Naive thymus-derived CD4-positive, alpha-beta T cell (primary cell): ENCODE measurements at places on chromosomes 5 and 9. TPM values are rescaled to one million over a fixed set of nuclear protein-coding genes. Genes with fewer than 3 reads are reported as not detected.

C7 gene
- total RNA-seq, result not detected

OR13C8 gene
- total RNA-seq, result not detected

LMBRD2 gene
- total RNA-seq, result 6.8 TPM

NRARP gene
- total RNA-seq, result 1.6 and 2.7 TPM in 2 replicates

SPATA31A3 gene
- total RNA-seq, result not detected

NDUFS6 gene
- total RNA-seq, result 17.5 TPM
